ENCODE measurements at places on chromosomes 13 and 19.

DNA sequence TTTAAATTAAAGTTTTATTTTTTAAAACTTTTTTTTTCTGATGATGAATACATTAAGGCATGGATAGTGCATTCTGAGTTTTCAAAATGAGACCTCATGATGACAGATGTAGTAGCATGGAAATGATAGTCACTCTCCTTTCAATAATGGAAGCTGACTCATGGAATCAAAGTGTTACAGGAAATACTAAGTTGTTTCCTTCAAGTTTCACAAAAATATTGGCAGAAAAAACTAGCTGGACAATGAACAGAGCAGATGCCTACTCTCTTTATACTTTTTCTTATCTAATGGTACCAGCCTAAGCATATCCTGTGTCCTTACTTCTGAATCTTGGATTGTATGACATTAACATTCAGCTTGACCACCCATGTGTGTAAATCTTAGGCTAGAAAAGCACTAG lies 1337.3 kb downstream of the PCDH9 start:
- DNase-seq = no peak

DNA sequence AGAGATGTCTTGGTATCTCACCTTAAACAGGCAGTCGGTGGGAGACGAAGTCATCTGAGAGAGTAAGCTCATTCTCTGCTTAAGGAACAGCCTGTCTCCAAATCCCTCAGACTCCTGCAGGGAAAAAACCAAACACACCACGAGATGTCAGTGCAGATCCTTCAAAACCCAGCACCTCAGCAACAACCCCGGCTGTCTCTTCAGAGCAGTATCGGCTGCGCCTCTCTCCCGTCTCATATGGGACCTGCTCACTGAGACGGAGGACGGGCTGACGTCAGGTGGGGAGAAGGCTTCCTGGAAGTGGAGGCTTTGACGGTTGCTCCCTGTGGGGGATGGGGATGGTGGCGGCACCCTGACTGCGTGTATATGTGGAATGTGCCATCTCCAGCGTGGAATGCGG lies 43.6 kb downstream of the ANKRD27 start:
- no peak for DNase-seq

GRCh38 chr19:11541238-11541637 lies 2.6 kb downstream of the CNN1 start:
- no peak for DNase-seq

GRCh38 chr19:1745589-1746031 lies 7.7 kb upstream of the ONECUT3 start:
- DNase-seq = no peak

- no peak for DNase-seq
Observed at GRCh38 chr13:62337109-62337880, 921.6 kb upstream of the PCDH20 start.

DNA sequence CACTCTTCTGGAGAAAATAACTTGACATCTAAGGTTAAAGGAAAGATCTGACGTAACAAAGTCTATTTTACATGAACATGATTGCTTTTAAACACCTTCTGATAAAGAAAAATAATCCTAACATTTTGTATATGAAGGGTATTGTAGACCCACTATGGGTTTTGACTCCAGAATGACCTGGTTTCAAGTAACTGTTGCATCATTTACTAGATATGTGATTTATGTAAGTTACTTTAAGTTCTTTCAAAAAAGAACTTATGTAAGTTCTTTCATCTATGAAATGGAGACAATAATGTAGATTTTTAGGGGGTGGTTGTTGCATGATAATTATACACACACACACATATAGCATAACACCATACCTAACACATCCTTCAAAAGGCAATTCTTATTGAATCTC lies 147.6 kb upstream of the MIR17HG start:
- no peak for DNase-seq
